NCI-H2029 treated with DMSO at 0.1 percent for 48 hours (cell line): ENCODE measurements at places on chromosomes 6 and 20.

DNA sequence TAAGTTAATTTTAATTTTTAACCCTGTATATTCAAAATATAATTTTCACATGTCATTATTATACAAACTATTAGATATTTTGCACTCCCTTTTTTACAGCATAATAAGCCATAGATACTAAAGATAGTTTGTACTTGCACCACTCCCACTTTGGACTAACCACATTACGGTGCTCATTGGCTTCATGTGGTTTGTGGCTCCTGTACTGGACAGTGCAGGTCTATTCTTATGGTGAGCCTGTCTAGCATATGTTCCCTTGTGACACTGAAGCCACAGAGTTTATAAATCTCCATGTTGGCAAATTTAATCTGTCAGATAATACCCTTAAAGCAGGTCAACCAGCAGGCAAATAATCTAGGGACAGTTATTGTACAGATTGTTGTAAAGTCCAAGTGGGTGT, 354.4 kb upstream of the KCNQ5 start:
- no peak for DNase-seq

- DNase-seq = no peak
These were observed 41.3 kb downstream of the EDN1 start for GRCh38 chr6:12331474-12331873.

DNA sequence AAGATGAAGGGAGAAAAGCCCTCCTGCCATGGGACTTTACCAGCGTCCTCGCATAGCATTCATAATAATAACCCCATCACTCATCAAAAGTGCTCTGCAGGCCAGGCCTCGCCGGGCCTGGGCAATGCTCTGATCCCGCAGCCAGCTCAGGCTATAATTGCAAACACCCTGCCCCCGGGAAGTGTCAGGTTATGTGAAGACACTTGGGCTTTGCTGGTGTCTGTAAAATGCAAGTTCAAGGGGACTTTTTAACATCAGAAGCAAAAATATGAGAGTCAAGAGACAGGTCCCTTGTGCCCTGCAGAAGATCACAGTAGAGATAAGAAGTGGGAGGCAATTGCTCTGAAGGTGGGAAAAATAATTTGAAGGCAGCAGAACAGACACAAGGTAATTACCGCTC, 381.0 kb downstream of the MAFB start:
- no peak for DNase-seq

- DNase-seq = no peak
These were observed 85.5 kb downstream of the ARID1B start for GRCh38 chr6:156862711-156863110.

- no peak for DNase-seq
These were observed 100.3 kb downstream of the TMEM242 start for GRCh38 chr6:157223021-157223430.

DNA sequence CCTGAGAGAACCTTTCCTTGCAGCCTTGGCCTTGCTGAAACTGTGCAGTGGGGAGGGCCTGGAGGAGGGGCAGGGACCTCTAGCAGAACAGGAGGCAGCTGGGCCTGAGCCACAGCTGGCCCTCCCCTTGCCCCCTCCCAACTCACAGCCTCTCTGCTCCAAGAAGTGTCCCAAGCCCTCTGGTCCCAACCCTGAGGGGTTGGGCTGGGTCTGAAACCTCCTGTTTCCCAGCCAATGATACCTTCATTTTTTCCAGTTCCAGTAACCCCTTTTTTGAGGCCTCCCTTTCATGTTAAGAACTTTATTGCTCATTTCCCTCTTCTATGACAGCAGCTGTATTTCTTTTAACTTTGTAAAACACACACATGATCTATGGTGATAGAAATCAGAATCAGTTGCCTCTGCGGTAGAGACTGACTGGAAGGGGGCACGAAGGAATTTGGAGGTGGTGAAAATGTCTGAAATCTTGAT, 17.9 kb upstream of the ARMC12 start:
- DNase-seq = no peak

DNA sequence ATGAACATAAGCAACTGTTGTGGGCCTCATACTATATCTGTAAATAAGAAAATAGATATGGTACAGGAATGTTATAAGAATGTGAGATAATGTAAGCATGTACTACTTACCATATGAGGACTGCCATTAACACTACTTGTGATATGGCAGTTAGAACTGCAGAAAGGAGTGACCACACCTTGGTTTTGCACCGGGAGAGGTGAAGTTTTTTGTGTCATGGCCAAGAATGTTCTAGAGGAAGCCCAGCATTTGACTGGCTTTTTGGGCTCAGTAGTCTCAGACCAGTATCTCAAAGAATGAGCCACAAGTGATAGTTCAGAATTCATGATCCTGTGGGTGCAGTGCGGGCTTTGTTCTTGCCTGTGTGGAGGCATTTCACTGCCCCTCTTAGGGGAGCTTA, 123.5 kb downstream of the CLIC5 start:
- DNase-seq = no peak

GRCh38 chr6:24743265-24743943, 24.4 kb upstream of the C6orf62 start:
- no peak for DNase-seq

DNA sequence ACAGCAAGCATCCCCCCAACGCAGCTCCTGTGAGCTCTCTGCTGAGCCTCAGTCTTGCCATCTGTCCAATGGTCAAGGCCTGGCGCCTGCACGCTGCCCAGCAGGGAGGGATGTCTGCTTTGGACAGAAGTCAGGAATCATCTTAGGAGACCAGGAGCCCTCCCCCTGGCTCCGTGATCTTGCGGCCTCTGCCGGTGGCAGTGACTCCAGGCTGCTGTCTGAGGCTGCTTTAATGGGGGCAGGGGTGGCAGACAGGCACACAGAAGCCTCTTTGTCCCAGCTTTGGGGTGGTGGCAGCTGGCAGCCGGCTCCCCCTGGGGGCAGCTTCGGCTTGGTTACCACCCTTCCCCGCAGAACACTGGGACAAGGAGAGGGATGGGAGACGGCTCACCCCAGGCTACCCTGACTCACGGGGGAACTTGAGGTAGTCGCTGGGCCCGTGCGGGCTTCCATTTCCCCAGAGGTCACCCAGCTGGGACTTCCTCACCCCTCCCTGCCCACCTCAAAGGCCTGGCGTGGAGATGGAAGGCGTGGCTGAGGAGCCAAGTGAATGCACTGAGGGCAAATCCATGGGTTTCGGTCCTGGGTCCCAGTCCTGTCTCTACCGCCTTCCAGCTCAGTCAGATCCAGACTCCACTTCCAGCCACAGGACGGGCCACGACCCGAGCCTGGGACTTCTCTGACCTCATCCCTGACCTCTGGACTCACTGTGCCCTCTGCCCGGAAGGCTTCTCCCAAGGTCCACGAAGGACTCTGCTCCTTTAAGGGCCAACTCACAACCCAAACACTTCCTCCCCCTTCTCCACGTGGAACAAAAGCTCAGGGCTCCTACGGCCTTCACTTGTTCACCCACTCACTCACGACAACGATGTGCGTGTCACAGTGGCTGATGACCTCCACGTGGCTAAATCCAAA, 14.8 kb downstream of the PEDS1 start:
- DNase-seq = no peak

- DNase-seq = no peak
These were observed 540.7 kb downstream of the BCKDHB start for GRCh38 chr6:80647156-80647555.

GRCh38 chr6:105194106-105194505, 14.3 kb upstream of the POPDC3 start:
- no peak for DNase-seq

- DNase-seq = no peak
These were observed 420.6 kb upstream of the MMS22L start for GRCh38 chr6:97703661-97704060.

GRCh38 chr6:111898452-111898851, 25.2 kb upstream of the FYN start:
- no peak for DNase-seq

DNA sequence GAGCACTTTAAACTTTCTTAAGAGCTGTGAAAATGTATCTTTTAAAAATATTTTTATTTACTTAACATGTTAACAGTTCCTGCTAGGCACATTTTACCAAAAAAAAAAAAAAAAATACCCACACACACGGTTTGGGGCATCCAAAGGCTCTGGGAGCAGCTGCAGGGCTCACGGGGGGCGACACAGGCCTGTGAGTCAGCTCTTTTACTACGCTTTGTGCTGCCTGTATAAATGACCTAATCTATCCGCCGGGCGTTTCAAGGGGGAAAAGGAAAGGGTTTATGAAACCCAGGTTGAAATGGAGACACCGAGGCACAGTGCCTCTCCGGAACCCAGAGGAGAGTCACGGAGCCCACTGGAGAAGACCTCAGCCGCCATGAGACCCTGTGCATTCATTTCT, 40.4 kb downstream of the DLL1 start:
- DNase-seq = no peak

- no peak for DNase-seq
These were observed 35.9 kb downstream of the ATP9A start for GRCh38 chr20:51732096-51732791.

GRCh38 chr6:70844301-70844700, 112.6 kb downstream of the B3GAT2 start:
- no peak for DNase-seq

GRCh38 chr6:73566954-73567591, 46.2 kb upstream of the EEF1A1 start:
- DNase-seq = no peak

- DNase-seq = no peak
These were observed 32.9 kb downstream of the BCAS1 start for GRCh38 chr20:54037525-54037924.

DNA sequence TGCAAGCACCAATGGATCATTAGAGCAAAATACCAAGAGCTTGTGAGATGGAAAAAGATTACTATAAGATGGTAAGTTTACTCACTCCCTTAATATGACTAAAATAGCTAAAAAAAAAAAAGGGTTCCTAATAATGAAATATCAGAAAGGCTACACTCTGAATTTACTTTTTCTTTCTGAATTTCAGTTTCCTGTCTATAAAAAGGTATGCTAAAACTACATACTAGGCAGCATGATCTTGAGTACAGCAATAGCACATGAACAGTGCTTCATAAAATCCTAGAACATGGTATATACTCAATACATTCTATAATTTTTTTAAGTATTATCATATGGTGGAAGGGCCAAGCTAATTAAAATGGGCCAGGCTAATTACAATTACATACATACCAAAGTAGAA, 24.0 kb upstream of the FAM135A start:
- no peak for DNase-seq

DNA sequence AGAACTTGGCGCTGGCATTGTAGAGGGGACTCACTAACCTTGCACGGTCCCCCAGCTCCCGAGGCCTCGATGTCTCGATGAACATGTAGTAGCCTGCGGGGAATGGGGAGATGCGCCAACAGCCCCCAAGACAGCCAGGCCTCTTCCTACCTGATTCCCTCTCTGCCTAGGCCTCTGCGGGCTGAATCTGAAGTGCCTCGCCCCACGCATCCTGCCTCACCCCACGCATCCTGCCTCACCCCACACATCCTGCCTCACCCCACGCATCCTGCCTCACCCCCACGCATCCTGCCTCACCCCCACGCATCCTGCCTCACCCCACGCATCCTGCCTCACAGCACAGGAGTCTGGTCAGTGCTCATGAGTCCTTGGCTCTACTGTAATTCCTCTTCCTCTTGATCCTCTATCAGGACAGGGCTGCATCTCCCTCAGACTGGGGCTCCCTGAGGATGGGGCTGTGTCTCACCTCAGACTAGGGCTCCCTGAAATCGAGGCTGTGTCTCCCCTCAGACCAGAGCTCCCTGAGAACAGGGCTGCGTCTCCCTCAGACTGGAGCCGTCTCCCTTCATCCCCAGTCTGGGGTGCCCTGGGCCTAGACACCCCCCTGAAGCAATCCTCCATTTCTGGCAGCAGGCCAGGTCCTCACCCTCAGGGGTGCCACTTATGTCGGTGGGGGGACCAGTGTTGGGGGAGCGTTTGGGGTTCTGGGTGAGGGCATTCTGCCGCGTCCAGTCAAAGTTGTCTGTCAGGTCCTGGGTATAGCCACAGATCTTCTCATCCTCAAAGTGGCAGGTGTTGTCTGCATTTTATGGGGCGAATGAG, 53.6 kb downstream of the MDGA1 start:
- DNase-seq = no peak

GRCh38 chr6:136511926-136512325, 38.3 kb downstream of the MAP7 start:
- no peak for DNase-seq

DNA sequence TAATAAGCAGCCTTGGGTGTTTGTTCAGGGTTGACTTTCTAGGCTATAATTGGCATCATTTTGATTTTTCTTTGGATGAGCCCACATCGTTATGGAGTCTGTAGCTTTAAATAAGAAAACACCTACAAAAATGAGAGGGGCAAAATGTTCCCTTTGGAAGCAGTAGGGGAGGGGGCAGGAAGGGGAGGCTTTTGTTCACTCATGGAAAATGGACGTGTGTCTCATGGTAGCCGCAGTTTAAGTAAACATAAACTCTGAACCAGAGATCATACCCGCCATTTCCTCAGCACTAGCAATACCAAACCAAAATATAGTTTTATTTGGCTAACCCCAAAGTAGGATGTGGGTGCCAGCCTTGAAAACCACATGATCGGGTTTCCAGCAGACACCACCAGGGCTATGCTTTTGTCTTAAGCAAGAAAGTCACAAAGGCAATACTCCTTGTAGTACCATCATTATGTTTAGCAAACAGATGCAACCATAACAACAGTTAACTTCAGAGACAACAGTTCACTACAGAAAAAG, 572.5 kb upstream of the JAG1 start:
- DNase-seq = no peak

- no peak for DNase-seq
These were observed 156.6 kb downstream of the NFATC2 start for GRCh38 chr20:51385646-51386530.

DNA sequence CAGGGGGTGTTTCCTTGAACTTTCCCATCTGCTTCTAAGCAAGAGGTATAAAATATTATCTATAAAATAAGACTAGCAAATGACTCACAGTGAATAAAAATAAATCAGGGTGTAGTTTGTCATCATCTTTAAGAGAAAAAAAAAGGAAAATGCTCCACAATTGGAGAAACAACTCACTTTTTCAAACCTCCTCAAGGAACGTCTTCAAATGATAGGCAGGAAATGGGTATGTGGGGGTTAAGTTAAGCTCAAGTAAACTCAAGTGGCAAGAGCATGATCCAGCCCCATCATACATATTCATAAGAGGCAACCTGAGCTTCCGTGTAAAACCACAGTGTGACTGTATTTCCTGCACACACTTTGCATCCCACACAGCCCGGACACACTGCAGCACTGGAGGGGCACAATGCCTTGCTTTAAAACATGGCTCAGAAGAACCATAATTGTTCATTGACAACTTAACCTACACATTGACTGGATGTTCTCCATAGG, 58.5 kb upstream of the CEP85L start:
- peak; percentile 80 for DNase-seq

- no peak for DNase-seq
These were observed 236.8 kb upstream of the MAN1A1 start for GRCh38 chr6:119586250-119586882.

GRCh38 chr6:2958331-2958711, 13.0 kb downstream of the SERPINB6 start:
- no peak for DNase-seq

- DNase-seq = no peak
These were observed 60.1 kb downstream of the MTHFD1L start for GRCh38 chr6:150925590-150925928.

GRCh38 chr20:14861028-14861699, 523.8 kb upstream of the FLRT3 start:
- no peak for DNase-seq
